ENCODE measurements at places on chromosomes 5 and 9. TPM values are rescaled to one million over a fixed set of nuclear protein-coding genes. Genes with fewer than 3 reads are reported as not detected.

- H3K4me1 ChIP-seq: no peaks in the 10 kb centered on the region
- H3K27me3 ChIP-seq: no peaks in the 10 kb centered on the region
- H3K4me3 ChIP-seq: no peak overlapping the region
- H3K36me3 ChIP-seq: no peaks in the 10 kb centered on the region
- no peak overlapping the region for H3K27ac ChIP-seq
Observed at GRCh38 chr9:71638627-71639026, 129.7 kb downstream of the CEMIP2 start.

DNA sequence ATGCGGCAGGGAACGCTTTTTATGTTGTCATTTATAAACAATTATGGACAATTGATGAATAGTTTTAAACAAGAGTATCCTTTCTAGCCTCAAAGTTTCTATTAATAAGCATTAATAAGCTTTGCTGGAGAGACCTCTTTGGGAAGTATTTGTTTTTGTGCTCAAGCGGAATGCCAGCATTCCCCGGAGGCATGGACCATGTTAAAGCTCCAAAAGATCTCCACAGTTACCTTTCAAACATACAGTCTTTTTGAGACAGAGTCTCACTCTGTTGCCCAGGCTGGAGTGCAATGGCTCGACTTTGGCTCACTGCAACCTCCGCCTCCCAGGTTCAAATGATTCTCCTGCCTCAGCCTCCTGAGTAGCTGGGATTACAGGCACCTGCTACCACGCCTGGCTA is 9.6 kb downstream of the MSANTD3 start:
- H3K4me3 ChIP-seq: no peak overlapping the region
- H3K27ac ChIP-seq: no peak overlapping the region
- peaks cover 16% of the 10 kb centered on the region for H3K4me1 ChIP-seq
- H3K27me3 ChIP-seq: no peaks in the 10 kb centered on the region
- no peaks in the 10 kb centered on the region for H3K36me3 ChIP-seq

Gene TLE4
- total RNA-seq: 49.8 TPM

Gene GOLM1
- total RNA-seq: 14.7 TPM

- H3K27me3 ChIP-seq: no peaks in the 10 kb centered on the region
- peaks cover 63% of the 10 kb centered on the region for H3K36me3 ChIP-seq
- no peak overlapping the region for H3K4me3 ChIP-seq
- no peak overlapping the region for H3K27ac ChIP-seq
Observed at GRCh38 chr9:127679506-127679905, 27.3 kb upstream of the CFAP157 start.

DNA sequence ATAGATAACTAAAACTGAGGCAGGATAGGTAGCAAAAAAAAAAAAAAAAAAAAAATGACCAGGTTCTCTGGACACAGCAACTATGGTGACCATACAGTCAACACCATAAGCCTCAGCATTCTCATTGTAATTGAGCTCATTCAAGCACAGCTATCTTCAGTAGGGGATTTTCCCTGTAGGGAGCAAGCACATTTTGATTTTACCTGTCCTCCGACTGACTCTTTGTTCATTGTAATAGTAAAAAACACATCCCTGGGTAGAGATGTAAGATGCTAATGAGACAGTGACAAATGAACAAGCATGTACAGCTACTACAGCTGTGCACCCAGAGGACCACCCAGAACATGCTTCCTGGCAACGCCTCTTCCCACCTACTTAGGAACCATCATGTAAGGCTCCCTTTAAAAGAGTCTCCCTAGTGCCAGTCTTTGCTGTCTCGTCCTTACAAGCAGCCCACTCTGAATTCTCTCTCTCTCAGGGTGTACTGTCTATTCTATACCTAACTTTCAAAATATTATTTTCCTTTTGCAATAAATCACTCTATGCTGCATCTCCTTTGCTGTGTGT is 65.0 kb upstream of the FBXW11 start:
- H3K36me3 ChIP-seq: no peaks in the 10 kb centered on the region
- DNase-seq: no peak
- H3K4me1 ChIP-seq: peaks cover 2% of the 10 kb centered on the region

Gene WHRN
- 9.1 TPM for total RNA-seq

- no peak for DNase-seq
- H3K27me3 ChIP-seq: no peaks in the 10 kb centered on the region
- no peak overlapping the region for H3K4me3 ChIP-seq
- H3K27ac ChIP-seq: no peak overlapping the region
- no peaks in the 10 kb centered on the region for H3K4me1 ChIP-seq
- no peaks in the 10 kb centered on the region for H3K36me3 ChIP-seq
Observed at GRCh38 chr5:179158556-179158955, 98.4 kb downstream of the ZNF354C start.

Gene RANBP17
- 5.4 TPM for total RNA-seq

GRCh38 chr5:135009736-135010501 is 24.1 kb downstream of the PITX1 start:
- no peak overlapping the region for H3K27ac ChIP-seq
- no peak for DNase-seq
- H3K4me3 ChIP-seq: no peak overlapping the region
- H3K36me3 ChIP-seq: no peaks in the 10 kb centered on the region

- H3K36me3 ChIP-seq: no peaks in the 10 kb centered on the region
- no peak overlapping the region for H3K27ac ChIP-seq
- DNase-seq: no peak
- H3K4me3 ChIP-seq: no peak overlapping the region
- no peaks in the 10 kb centered on the region for H3K4me1 ChIP-seq
- no peaks in the 10 kb centered on the region for H3K27me3 ChIP-seq
Observed at GRCh38 chr5:122749886-122750285, 25.0 kb upstream of the SNX2 start.

Gene NMUR2
- not detected for total RNA-seq

Gene WDR38
- total RNA-seq: not detected

Gene GADD45G
- 16.2 TPM for total RNA-seq

- H3K36me3 ChIP-seq: no peaks in the 10 kb centered on the region
- H3K27ac ChIP-seq: no peak overlapping the region
- H3K4me1 ChIP-seq: peaks cover 56% of the 10 kb centered on the region
- no peak for DNase-seq
- H3K27me3 ChIP-seq: no peaks in the 10 kb centered on the region
Observed at GRCh38 chr9:33843312-33843961, 26.5 kb downstream of the UBE2R2 start.

Gene DNAH5
- 0.49 TPM for total RNA-seq

Gene GABRA1
- total RNA-seq: not detected

Gene CDKN2AIPNL
- 18.4 TPM for total RNA-seq

DNA sequence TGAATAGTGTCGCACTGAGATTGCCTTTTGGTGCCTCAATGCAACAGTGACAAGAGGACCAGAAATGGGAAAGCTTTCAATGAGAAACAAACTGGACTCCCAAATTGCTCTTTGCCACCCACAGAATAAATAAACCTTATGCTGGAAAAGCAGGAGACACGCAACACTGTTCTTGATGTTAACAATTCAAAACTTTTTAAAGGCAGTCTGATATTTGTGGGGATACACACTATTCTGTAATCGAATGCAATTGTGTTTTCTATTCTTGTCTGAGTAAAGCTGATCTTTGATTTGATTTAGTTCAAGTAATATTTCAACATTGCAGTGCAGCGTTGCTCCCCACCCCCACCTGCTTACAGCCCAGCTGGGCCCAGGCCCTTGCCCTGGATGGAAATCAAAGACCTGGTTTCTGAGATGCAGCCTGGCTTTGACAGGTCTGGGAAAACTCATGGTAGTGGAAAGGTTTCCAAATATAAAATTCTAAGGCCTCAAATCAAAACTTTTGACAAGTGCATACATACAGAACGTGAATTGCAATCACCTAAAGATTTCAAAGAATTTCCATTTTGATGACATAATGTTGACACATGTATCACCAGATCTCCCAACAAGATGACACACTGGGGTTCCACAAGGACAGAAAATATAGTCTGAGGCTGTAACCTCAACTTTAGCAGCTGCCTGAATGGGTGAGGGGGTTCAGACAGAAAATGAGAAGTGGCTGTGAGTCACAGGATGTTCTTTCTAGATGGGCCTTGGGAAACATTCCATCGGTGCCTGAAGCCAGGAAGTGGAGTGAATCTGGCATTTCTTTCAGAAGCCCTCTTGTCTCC is 55.1 kb downstream of the ABCA1 start:
- DNase-seq: no peak
- H3K4me3 ChIP-seq: no peak overlapping the region
- H3K4me1 ChIP-seq: peaks cover 48% of the 10 kb centered on the region

- H3K4me1 ChIP-seq: peaks cover 20% of the 10 kb centered on the region
- no peak overlapping the region for H3K4me3 ChIP-seq
- H3K27me3 ChIP-seq: no peaks in the 10 kb centered on the region
- no peak overlapping the region for H3K27ac ChIP-seq
Observed at GRCh38 chr5:122179701-122180100, 50.4 kb downstream of the ZNF474 start.

GRCh38 chr5:115180165-115180709 is 10.5 kb upstream of the TRIM36 start:
- H3K36me3 ChIP-seq: no peaks in the 10 kb centered on the region
- H3K27ac ChIP-seq: peak overlapping the region; percentile 14
- H3K27me3 ChIP-seq: peaks cover 9% of the 10 kb centered on the region
- H3K4me1 ChIP-seq: peaks cover 16% of the 10 kb centered on the region

DNA sequence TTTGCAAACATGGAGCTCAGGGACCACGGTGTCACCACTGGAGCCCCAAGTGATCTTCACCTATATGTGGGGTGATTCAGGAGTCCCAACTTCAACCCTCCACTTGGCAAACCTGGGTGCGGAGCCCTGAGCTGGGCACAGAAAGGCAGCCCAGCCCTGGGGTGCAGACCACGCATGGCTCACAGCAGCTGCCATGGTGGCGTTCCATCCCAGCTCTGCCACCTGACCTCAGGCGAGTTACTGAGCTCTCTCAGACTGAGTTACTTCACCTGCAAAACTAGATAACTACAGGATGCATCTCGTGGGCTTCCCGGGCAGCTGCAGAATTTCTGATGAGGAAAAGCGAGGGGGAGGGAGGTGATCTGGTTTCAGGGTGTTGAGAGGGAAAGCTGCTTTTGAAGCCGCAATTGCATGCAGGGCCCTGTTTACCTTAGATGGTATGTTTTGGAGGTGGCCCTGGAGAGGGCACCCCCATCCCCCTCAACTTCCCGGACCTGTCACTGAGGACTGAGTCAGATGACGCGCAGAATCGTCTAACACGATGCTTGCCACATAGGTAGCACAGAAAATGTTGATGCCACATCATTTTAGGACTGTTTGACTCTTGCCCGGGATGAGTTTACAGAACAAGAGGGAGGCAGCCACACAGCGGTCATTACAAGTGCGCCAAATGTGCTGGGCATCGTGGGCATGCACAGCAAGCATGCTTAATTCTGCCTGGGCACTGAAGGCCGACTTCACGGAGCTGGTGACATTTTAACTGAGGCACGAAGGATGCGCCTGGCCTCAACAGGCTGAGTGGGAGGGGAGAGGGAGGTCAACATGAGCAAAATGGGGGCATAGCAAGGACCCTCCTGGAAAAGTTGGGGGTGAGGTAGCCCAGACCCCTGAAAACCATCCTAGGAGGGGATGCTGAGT is 154.6 kb downstream of the COL23A1 start:
- DNase-seq: peak; percentile 64
- no peak overlapping the region for H3K27ac ChIP-seq
- H3K4me3 ChIP-seq: no peak overlapping the region
- H3K4me1 ChIP-seq: peaks cover 7% of the 10 kb centered on the region
- no peaks in the 10 kb centered on the region for H3K36me3 ChIP-seq
- no peaks in the 10 kb centered on the region for H3K27me3 ChIP-seq

Gene IL17B
- 2.7 TPM for total RNA-seq

- H3K36me3 ChIP-seq: no peaks in the 10 kb centered on the region
- peaks cover 25% of the 10 kb centered on the region for H3K4me1 ChIP-seq
- H3K27me3 ChIP-seq: no peaks in the 10 kb centered on the region
- no peak for DNase-seq
Observed at GRCh38 chr9:133166392-133166791, 2.7 kb upstream of the GBGT1 start.

DNA sequence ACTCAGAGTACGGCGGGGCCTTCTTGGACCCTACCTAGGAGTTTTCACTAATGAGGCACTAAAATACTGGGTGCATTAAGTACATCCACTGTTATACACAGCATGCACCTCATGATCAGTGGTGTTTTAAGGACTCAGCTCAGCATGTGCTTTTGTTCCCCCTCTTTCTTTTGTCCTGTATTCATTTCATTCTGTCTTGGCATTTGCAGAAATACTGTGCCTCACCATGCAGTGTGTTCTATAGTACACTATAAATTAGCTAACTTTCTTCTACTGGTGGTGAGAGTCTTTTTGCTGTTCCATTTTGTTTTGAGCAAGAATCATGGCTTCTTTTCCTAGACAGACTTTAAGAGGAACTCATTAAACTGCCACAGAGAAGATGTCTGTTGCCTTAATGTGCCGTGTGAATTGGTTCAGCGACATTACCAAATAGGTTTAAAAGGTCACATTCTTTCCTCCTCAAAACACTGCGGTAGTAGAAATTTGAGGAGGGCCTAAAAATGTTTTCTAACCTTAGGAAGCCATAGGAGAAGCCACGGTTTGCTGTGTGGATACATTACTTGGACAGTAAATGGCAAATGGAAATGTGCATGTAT is 276.6 kb downstream of the MAST4 start:
- no peaks in the 10 kb centered on the region for H3K27me3 ChIP-seq
- no peaks in the 10 kb centered on the region for H3K4me1 ChIP-seq
- no peak overlapping the region for H3K4me3 ChIP-seq
- H3K36me3 ChIP-seq: no peaks in the 10 kb centered on the region
- H3K27ac ChIP-seq: no peak overlapping the region
- DNase-seq: no peak

- no peak overlapping the region for H3K4me3 ChIP-seq
- H3K36me3 ChIP-seq: no peaks in the 10 kb centered on the region
- no peaks in the 10 kb centered on the region for H3K27me3 ChIP-seq
- peak overlapping the region; percentile 6 for H3K27ac ChIP-seq
Observed at GRCh38 chr9:134351606-134352176, 25.4 kb downstream of the RXRA start.

DNA sequence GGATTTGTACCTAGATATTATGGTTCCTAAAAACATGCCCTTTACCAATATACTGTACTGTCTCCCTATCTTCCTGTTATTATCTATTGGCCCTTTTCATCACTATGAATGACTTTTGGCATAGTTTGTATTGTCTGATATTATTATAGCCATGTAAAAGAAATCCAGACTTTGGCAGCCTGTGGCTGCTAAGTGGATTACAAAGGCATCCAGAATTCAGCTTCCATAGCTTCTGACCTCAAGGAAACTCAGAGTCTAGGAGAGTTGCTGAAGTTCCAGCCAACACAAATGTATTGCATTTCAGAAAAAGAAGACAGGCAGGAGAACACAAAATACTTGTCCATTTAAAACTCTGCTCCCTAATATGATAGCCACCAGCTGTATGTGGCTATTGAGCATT is 319.2 kb upstream of the MPDZ start:
- no peaks in the 10 kb centered on the region for H3K27me3 ChIP-seq
- no peaks in the 10 kb centered on the region for H3K36me3 ChIP-seq
- H3K4me1 ChIP-seq: no peaks in the 10 kb centered on the region
- H3K4me3 ChIP-seq: no peak overlapping the region
- DNase-seq: no peak
- no peak overlapping the region for H3K27ac ChIP-seq

- H3K27me3 ChIP-seq: no peaks in the 10 kb centered on the region
- no peak for DNase-seq
- no peak overlapping the region for H3K27ac ChIP-seq
- no peak overlapping the region for H3K4me3 ChIP-seq
- H3K4me1 ChIP-seq: peaks cover 8% of the 10 kb centered on the region
- H3K36me3 ChIP-seq: no peaks in the 10 kb centered on the region
Observed at GRCh38 chr9:6780690-6781089, 22.9 kb downstream of the KDM4C start.
